ENCODE measurements at places on chromosomes 12 and 14. TPM values are rescaled to one million over a fixed set of nuclear protein-coding genes. Genes with fewer than 3 reads are reported as not detected.

Gene ENO2
- total RNA-seq: 3.4 TPM

Gene GALNT9
- 0.13 TPM for total RNA-seq

Gene SLC2A14
- not detected for total RNA-seq

Gene SSTR1
- total RNA-seq: 0.13 TPM

Gene KCNK10
- not detected for total RNA-seq

Gene C14orf39
- not detected for total RNA-seq

Gene ESRRB
- not detected for total RNA-seq

Gene CEBPE
- not detected for total RNA-seq

Gene ARHGAP5
- total RNA-seq: 23.6 TPM

Gene PRH2
- total RNA-seq: not detected

Gene CTSG
- total RNA-seq: not detected

Gene OR11H6
- total RNA-seq: not detected

Gene PLA2G1B
- not detected for total RNA-seq

Gene LGR5
- total RNA-seq: not detected

Gene RCOR1
- 21.8 TPM for total RNA-seq

Gene ACVR1B
- 8.1 TPM for total RNA-seq

Gene PDE3A
- 2.4 TPM for total RNA-seq

Gene FAM181A
- not detected for total RNA-seq

Gene MYO1H
- not detected for total RNA-seq

Gene CIT
- 17.9 TPM for total RNA-seq

Gene PPHLN1
- 53.4 TPM for total RNA-seq

Gene KCNH3
- not detected for total RNA-seq

Gene TFCP2
- total RNA-seq: 5.3 TPM

Gene KERA
- not detected for total RNA-seq

Gene ART4
- total RNA-seq: 2.1 TPM

Gene LALBA
- not detected for total RNA-seq

Gene CLEC2A
- total RNA-seq: not detected
